Muscle of back (tissue), 13 donors: ENCODE measurements at places on chromosomes 3 and 15. TPM values are rescaled to one million over a fixed set of nuclear protein-coding genes. Genes with fewer than 3 reads are reported as not detected.

Gene CPNE9
- polyA plus RNA-seq = not detected

Gene CHST13
- not detected for polyA plus RNA-seq

DNA sequence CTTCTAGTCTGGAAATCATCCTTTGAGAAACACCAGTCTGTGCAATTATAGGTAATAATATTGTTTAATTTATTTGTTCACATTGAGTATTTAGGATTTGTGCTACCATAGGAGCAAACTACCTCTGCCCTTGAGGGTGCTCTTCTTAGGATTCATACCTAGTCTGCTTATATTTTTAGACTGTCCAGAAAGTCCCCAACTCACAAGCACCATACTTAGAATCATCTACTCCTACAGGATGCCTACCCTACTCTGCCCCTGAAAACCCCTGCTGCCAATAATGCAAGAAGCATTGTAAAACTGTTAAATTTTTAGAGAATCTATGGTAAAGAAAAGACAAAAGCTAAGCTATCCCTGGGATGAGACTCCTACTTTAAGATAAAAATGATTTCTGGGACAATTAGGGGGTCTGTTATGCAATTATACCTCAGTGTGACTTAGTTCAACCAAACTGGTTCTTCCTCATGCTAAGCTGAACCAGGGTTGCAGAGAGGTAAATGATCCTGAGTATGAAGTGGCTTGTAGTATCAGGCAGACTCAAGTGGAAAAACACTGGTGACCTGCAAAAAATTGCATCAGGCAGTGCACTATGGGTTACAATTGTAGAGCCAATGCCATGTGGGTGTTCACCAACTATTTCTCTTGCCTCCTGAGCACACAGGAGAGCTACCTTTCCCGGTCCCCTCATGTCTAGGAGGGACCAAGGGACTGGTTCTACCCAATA, 133.3 kb downstream of the TNIK start:
- no peak for DNase-seq

GRCh38 chr3:112675943-112676535, 35.1 kb upstream of the CCDC80 start:
- DNase-seq = no peak

GRCh38 chr15:30973379-30973778, 18.0 kb downstream of the MTMR10 start:
- no peak for DNase-seq
